ENCODE measurements at places on chromosomes 16 and 17.

- no peak for DNase-seq
Observed at GRCh38 chr17:61323909-61324868, 75.5 kb upstream of the TBX2 start.

DNA sequence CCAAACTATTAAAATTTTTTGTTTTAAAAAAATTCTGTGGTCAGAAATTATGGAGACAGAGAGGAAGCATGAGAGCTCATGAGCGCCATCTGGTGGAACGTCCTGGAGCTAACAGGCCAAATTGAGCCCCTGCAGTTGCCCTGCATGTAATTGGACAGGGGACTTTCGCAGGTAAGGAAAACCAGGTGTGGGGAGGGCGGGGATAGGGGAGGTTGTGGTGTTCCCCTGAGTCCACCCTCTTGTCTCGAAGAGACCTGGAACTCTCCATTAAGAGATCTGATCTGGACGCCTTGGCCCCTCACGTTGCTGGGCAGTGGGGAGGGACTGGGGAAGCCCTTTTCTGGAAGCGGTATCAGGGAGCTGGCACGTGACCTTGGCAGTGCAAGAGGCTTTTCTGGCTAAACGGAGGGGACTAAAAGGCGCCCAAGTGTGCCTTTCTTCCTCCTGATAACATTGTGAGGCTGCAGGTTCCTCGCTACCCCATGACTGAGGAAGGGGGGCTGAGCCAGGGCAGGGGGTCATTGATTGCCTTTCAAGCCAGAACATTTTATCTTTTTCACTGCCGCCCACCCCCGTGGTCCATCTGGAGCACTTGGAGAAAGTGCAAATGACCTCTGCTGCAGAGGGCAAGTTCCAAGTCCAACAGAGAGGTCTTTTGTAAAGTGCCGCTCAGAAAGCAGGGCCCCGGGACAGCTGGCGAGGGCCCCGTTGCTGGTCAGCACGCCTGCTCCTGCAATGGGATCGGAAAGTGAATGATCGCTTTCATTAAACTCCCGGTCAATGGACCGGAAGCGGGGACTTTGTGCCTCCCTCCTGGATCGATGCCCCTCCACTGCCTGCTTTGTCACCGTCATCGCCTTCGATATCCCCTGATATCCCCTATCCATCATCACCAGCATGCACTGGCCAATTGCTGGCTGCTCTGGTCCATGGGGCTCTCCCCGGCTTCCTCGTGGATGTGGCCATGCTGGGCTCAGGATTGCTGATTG, 18.4 kb downstream of the PDILT start:
- peak; percentile 28 for DNase-seq

- DNase-seq = no peak
Observed at GRCh38 chr17:7034955-7035590, 742 bp upstream of the SLC16A13 start.

- DNase-seq = no peak
Observed at GRCh38 chr17:72719578-72720493, 372.7 kb downstream of the SLC39A11 start.

DNA sequence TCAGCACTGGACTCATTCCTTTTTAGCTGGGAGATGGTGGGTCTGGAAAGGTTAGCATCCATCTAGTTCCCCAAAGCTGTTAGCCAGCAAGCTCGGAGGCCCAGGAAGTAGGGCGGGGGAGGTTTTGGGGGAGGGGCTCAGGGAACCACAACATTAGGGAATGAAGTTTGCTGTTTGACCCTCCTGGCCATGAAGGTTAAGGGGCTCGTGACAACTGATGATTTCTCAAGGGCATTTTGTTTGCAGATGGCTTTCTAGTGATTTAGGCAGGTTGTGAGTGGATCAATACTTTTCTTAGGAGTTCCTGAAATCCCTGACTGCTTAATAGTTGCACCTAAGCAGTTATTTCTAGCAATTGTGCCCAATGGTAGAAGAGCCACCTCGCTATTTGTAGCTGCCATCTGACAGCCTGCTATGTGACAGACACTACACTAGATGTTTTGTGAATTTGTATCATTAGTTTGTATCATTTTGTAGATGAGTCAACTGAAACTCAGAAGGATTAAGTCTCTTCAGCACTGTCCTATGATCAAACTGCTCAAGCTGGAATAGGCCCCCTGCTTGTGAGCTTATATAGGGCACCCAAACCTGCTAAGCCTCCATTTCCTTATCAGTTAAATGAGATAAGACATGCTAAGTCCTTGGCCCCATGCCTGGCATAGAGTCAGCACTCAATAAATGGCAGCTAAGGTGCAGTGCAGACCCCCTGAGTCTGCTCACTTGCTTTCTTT, 146.4 kb downstream of the IRX3 start:
- DNase-seq = no peak

- DNase-seq = no peak
Observed at GRCh38 chr16:1180549-1181403, 27.9 kb downstream of the CACNA1H start.
